HTR-8/SVneo (cell line): ENCODE measurements at places on chromosomes 13 and 19.

DNA sequence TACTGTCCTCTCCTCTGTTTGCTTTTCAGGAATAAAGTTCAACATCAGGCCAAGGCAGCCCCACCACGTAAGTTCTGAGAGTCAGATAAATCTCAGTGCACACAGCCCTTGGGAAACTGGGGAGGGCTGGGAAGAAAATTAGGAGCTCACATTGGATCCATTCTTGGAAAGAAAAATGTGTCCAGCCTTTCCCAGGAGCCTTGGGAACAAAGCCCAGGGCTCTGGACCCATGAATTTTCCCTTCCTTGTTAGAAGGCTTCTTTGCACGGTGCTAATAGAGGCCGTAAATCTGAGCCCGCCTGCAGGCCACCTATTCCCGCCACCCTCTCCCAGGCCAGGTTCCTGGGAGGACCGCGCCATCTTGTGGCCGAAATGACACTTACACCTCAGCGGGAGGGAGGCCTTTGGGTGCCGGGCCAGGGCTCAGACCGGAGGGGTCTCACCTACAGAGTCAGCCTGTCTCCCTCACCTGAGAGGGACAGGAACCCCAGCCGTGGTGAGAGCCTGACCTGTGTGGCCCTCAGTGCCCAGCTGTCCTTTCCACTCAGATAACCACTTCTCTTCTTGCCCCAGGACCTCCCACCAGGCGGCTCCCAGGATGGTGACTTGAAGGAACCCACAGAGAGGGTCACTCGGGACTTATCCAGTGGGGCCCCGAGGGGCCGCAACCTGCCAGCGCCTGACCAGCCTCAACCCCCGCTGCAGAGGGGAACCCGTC is 25.1 kb upstream of the KCTD15 start:
- peak; percentile 76 for DNase-seq

DNA sequence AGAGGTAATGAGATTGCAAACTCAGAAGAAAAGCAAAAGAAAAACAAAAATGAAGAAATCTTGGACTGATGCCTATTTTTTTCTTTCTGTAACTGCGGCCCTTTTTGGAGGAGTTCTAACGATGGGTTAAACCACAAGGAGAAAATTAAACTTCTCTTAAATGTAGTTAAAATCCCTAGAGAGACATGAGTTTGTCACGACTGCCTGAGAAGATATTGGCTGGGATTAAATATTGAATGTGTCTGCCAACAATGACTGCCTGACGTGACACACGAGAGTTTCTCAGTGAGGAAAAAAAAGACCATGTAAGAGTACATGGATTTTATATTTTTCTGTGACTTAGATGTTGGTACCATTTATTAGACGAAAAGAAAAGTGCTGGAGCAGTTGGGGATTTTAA is 1013.4 kb downstream of the PCDH9 start:
- no peak for DNase-seq

- DNase-seq = no peak
These were observed 79.9 kb downstream of the RNASEH2B start for GRCh38 chr13:50989476-50989875.

DNA sequence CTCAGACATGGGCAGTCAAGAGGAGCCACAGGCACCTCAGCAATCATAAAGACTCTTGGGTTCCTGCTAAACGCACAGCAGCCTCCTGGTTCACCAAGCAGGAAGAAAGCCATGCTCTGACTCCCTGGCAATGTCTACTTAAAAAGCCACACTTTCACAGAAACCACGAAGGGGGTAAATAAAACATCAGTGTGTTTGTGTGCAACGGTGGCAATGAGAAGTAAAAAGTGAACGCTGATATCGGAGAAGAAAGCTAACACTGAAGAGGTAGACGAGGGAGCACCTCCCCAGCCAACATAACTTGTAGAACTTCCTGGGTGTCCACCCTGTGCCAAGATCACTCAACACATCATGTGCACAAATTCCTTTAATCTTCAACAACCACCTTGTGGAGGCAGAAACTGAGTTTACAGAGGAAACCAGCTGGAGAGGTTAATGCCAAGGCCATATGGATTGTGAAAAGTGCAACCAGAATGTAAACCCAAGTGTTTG is 30.2 kb downstream of the HSPH1 start:
- DNase-seq = no peak

DNA sequence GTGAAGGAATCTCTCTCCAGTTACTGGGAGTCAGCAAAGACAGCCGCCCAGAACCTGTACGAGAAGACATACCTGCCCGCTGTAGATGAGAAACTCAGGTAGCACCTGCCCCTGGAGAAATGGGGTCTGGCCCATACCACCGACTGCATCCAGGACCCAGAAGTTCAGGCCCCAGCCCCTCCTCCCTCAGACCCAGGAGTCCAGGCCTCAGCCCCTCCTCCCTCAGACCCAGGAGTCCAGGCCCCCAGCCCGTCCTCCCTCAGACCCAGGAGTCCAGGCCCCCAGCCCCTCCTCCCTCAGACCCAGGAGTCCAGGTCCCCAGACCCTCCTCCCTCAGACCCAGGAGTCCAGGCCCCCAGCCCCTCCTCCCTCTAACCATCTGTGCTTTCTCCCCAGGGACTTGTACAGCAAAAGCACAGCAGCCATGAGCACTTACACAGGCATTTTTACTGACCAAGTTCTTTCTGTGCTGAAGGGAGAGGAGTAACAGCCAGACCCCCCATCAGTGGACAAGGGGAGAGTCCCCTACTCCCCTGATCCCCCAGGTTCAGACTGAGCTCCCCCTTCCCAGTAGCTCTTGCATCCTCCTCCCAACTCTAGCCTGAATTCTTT is 3.0 kb downstream of the APOC2 start:
- DNase-seq = no peak

GRCh38 chr19:13530720-13531119 is 24.4 kb upstream of the CACNA1A start:
- DNase-seq = no peak

- no peak for DNase-seq
These were observed 27.5 kb downstream of the HSPH1 start for GRCh38 chr13:31134039-31134711.

DNA sequence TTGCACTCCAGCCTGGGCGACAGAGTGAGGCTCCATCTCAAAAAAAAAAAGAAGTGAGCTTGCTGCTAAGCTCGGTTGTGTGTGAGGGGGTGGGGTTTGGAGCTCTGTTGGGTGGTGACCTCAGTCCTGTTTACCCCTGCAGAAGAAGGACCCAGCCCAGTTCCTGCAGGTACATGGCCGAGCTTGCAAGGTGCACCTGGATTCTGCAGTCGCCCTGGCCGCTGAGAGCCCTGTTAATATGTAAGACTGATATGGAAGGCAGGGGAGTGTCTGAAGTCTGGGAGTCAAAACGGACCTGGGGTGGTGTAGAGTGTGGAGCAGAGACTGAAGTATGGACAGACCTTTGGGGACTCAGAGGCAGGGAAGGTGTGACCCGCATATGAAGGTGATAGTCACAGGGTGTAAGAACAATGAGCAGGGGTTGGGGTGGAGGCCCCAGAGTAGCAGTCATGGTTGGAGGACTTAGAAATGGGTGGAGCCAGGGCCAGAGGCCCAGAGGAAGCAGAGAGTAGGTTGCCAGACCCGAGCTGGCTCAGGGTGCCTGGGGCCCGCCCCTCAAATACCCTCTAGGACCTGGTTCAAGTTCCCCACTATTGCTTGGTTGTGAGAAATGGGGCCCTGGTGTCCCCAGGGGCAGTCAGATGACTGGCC is 13.2 kb downstream of the CLASRP start:
- DNase-seq = no peak

DNA sequence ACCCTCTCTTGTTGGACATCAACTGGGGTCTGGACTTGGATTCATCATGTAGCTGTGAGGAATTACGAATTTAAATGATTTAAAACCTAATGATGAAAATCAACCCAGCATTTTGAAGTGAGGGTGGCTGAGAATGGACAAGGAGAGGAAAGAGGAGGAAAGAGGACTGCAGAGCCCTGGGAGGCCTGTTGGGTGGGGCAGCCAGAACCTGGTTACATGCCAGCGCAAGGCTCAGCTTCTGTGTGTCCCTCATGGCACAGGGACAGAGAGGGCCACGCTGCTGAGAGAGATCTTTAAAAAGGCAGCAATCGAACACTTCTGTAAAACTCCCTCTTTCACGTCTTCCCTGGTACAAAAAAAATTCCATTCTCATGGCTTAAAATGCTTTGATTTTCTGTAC is 292.7 kb downstream of the MYO16 start:
- DNase-seq = no peak

DNA sequence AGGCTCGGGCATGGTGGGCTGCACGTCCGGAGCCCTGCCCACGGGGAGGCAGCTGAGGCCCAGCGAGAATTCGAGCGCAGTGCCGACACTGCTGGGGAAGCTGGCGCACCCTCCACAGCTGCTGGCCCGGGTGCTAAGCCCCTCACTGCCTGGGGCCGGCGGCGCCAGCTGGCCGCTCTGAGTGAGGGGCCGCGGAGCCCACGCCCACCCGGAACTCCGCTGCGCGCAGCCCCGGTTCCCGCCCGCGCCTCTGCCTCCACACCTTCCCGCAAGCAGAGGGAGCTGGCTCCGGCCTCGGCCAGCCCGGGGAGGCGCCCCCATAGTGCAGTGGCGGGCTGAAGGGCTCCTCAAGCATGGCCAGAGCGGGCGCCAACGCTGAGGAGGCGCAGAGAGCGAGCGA is 2080.4 kb downstream of the PCDH9 start:
- no peak for DNase-seq
